ENCODE measurements at places on chromosomes 6 and 20. TPM values are rescaled to one million over a fixed set of nuclear protein-coding genes. Genes with fewer than 3 reads are reported as not detected.

Gene TGM6
- not detected for total RNA-seq

Gene OTOR
- not detected for total RNA-seq

DNA sequence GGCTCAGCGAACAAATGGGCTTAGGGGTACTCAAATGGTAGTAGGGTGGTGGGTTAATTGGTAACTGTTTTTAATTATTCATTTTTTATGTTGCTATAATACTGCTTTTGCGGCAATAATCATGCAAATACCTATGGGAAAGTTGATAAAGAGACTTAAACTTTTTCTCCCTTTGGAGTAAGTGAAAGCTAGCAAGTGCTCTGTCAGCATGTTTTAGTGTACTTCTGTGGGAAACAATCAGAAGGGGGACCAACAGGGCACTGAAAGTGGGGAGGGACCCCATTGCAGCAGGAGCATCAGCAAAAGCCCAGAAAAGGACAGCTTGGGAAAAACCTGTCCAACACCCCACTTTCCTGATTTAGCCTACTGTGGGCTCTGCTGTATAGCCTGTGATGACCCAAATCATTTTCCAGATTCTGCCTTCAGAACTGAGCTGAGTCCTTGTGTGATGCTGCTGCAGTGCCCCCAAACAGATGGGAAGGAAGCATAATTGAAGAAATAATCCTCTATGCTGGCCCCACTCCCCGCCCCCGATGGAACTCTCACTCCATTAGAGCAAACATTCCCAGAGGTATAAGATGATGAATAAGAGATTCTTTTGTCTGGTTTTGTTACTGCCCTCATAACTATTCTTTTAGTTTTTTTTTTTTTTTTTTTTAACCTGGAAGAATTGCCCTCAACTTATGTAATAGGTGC, 322.8 kb downstream of the CD83 start:
- no peak for DNase-seq

GRCh38 chr6:140879946-140880345, 1252.8 kb upstream of the GJE1 start:
- no peak for DNase-seq

DNA sequence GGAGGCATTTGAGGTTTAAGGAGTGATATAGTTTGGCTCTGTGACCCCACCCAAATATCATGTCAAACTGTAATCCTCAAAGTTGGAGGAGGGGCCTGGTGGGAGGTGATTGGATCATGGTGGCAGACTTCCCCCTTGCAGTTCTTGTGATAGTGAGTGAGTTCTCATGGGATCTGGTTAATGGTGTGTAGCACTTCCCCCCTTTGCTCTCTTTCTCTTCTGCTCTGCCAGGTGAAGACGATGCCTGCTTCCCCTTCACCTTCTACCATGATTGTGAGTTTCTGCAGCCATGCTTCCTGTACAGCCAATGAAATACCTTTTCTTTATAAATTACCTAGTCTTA, 1.7 kb upstream of the HDDC2 start:
- DNase-seq, result no peak

- no peak for DNase-seq
These were observed 514.1 kb upstream of the NRSN1 start for GRCh38 chr6:23611776-23612381.

- DNase-seq, result no peak
These were observed 48.0 kb upstream of the VSX1 start for GRCh38 chr20:25129908-25130307.

GRCh38 chr6:123215211-123215610, 219.2 kb downstream of the CLVS2 start:
- DNase-seq, result no peak
